T-helper 2 cell treated with Interferon-gamma antibody and Interleukin-4, amounts not matched to agents 5 μg/mL and 100 μg/mL, for 36 hours (primary cell): ENCODE measurements at places on chromosomes 1 and 21.
A peak's percentile ranks its signal among the peaks of the same experiment; 100 is the strongest.

- DNase-seq, result no peak
Measured at GRCh38 chr1:229557200-229557850, 1.2 kb downstream of the ABCB10 start.

GRCh38 chr1:216903382-216903740 is 180.1 kb upstream of the ESRRG start:
- no peak for DNase-seq

GRCh38 chr1:157147906-157148700 is 9.9 kb upstream of the ETV3 start:
- DNase-seq, result no peak

DNA sequence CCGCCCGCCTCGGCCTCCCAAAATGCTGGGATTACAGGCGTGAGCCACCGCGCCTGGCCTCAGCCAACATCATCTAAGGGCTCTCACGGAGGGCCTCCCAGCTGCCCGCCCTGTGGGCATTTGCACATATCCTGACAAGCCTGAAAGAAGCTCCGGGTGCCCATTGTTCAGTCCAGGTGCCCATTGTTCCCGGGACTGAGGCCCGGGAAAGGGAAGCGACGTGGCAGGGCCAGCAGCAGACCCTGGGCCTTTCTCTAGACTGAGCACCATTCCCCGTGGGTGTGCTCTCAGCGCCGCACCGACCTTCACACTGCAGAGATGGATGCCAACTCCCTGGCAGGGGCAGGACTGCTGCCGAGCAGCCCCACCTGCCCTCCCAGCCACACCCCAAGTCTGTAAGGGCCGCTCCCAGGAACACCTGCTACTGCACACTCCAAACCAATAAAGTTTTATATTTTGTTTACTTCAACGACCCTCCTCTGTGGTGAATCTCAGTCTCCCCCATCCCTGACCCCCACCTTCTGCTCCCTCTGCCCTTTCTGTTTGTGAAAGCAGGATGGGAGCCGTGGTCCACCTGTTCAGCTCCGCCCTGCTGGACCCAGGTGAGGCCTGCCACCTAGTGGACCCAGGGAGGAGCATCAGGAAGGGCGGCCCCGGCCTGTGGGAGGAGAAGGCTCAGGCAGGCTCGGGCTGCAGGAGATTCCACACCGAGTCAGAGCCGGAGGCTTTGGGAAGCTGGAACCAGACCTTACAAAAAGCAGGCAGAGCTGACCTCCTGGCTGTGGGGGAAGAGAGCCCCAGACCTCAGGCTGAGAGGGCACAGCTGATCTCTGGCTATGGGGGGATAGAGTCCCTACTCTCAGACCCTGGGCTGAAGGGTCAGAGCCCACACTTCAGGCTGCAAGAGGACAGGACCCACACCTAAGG is 1.1 kb upstream of the TMEM82 start:
- DNase-seq, result peak; percentile 53

GRCh38 chr1:66563941-66564630 is 30.1 kb downstream of the SGIP1 start:
- DNase-seq, result no peak

DNA sequence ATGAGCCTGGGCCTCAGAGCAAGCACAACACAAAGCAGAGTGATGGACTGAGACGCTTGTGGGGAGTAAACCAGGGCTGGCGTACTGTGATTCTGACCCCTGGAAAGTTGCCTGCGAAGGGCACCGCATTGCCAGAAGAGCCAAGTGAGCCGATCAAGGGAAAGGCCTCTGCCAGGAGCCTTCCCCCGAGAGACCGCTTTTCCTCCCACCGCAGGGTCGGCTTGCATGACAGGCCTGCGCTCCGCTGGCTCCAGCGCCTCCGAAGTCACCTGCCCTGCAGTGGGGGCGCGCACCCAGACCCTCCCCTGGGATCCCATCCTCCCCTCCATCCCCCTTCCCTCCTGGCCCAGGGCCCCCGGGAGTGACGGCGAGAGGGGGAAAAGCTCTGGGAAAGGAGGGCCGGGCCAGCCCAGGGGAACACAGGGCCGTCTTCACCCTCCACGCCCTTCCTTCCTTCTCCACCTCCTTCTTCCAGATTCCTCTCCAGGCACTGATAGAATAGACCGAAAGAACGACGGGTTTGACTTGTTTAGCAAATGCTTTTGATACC is 165.0 kb downstream of the TRIM33 start:
- DNase-seq, result no peak

DNA sequence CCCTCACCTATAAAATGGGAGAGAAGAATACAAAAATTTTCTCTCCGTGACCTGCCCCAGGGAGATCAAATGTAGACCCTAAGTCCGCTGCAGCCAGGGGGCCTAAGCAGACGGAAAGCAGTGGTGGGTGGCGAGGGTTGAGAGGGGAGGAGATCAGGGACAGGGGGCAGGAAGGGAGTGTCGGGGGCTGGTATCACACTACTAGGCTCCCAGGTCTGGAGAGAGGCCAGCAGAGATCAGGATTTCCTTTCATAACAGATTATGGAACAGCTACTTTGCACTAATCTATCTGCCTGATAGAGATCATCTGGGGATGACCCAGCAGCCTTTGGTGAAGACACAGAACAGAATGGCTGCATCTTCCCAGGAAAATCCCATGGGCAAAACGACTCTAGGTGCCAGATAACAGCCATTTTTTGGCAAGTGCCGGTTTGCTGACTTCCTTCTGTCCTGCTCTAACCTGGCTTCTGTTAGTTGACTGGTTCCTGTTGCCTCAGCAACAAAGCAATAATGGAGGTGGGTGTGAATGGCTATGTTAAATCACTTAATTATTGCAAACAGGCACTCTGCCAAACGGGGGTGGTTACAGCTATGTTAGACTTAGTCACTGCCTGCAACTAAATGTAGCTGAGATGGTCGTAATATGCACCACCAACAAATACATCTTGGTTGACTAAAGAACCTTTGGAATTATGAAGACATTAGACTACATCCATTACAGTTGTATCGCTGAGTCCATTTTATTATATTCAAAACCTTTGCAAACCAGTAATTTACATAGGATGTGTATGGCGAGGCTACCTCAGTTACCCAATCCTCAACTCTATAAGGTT is 30.0 kb upstream of the EPS8L3 start:
- DNase-seq, result peak; percentile 29

GRCh38 chr1:15075817-15076216 is 77.7 kb upstream of the TMEM51 start:
- no peak for DNase-seq

DNA sequence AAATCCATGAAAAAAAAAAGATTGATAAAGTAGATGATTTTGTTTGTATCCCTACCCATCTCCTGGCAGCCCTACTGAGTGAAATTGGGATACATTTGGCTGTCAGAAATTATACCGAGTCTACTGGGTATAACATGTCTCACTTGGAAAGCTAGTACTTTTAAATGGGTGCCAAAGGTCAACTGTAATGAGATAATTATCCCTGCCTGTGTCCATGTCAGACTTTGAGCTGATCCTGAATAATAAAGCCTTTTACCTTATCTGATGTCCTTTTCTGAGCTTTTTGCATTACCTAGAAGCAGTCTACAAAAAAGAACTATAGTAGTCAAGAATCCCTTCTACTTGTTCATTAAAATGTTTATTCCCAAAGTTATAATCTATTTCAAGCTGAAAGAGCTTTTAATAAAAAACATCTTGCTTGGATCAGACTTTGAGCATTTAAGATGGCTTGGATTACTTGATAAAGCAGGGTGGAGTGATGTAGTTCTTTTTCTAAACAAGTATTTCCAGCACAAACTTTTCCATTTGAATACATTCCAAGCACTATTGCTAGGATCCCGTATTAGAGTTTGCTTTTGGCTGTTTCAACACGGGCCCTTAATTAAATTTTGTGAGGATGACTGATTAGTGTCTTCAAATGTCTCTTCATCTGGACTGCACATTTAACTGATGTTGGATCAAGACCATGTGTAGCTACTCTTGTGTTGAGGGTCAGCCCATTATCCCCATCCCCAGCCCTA is 69.2 kb downstream of the DTL start:
- no peak for DNase-seq

DNA sequence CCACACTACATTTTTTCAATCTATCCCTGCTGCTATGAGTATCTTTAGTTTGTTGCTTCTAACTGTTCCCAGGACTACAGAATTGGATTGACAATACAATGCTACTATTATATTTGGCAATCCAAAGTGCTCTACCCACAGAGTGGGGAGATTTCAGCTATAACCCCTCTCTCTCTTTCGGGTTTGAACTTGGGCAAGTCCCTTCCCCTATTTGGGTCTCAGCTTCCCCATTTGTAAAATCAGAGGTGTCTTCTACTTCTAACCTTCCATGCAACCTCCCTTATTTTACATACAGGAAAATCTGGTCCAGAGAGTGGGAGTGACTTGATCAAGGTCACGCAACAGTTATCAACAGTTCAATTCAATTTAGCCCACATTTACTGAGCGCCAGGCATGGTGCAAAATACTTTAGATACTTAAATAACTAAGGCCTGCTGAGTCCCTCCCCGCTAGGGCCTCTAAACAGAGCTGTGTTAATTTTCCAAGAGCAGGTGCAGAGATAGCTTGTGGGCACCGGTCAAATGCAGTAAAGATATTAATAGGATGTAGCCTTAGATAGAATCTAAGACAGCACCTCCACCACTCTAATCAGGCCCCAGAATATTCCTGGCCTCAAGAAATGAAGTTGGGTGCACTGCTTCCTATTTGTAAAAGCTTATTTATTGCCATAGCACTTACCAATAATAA is 9.4 kb upstream of the GPX7 start:
- no peak for DNase-seq

- no peak for DNase-seq
Measured at GRCh38 chr1:22747021-22747734, 36.5 kb downstream of the EPHB2 start.

DNA sequence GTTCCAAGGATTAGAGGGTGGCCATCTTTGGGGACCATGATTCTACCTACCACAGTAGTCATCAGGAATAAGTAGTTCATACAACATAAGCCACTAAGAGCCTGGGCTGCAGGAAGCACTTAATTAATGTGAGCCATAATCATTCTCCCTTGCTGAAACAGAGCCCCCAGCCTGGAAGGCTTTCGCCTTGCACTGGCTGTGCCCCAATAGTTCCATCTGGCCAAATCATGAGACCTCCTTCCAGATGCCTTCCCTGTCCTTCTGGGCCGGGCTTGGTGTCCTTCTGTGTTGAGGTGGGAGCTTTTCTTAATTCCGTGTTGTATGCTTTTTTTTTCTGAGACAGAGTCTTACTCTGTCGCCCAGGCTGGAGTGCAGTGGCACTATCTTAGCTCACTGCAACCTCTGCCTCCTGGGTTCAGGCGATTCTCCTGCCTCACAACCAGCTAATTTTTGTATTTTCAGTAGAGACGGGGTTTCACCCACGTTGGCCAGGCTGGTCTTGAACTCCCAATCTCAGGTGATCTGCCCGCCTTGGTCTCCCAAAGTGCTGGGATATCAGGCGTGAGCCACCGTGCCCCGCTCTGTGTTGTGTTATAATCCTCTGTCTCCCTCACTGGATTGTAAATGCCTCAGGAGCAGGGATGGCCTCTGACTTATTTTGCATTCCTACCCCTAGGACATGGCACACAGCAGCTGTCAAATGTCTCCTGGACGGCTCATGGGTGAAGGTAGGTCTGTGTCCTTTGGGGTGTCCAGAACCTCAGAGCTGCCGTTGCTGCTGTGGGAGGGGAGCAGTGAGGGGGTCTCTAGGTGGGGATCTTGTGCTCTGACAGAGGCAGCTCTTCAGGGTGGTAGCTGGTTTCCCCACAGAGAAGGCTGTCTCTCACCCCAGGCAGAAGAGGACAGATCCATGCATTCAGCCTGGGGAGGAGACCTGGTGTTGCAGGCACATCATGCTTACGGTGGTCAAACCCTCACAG is 10.1 kb downstream of the GNG4 start:
- DNase-seq, result no peak
